Retina (tissue), 1 donor: ENCODE measurements at places on chromosomes 2 and 18.

DNA sequence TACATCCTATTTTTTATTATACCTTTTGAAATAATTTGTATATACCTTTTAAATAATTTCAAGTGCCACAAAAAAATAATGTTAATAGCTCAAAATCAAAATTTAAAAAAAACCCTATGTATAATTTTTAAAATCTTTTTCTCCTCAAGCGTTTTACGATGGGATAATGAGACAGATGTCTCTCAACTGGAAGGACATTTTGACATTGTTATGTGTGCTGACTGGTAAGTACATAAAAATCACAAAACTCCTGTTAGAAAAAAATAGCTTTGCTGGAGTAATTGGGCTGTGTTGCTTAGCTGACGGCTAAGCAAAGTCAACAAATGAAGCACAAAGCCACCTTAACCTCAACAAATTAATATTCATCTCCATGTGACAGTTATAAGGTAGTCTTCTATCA, 198.0 kb upstream of the SIX3 start:
- no peak for DNase-seq

- DNase-seq = no peak
Observed at GRCh38 chr18:45958730-45959129, 8.4 kb downstream of the EPG5 start.

DNA sequence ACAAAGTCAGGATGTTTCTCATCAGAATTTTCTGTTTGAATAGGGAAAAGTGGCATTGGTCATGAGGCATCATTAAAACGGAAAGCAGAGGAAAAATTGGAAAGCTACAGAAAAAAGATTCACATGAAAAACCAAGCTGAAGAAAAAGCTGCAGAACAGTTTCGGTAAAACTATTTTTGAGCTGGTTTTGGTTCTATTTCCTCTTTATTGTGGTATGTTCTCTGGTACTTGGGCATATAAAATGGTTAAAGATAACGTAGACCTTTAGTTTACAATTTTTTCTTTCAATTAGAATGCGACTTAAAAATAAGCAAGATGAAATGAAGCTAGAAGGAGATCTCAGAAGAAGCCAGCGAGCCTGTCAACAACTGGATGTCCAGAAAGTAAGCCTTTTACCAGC, 7.6 kb downstream of the GPATCH11 start:
- DNase-seq = no peak

DNA sequence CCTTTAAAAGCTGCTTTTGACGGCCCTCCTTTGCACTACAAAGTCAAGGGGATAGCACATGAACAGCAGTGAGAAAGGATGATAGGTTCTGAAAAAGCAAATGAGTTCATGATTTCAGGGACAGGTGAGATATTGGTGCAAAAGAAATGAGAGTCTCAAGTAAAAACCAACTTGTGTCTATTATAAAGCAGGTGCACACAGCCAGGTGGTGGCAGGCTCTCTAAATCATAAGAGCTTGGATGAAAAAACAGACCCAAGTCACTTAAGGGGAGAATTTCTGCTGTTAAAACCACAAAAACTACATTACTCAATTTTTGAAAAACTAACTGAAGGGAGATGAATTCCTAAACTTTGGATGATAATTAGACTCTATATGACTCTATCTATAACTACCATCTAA, 201.5 kb downstream of the SP3 start:
- no peak for DNase-seq

GRCh38 chr2:134250840-134251461, 2.9 kb upstream of the MGAT5 start:
- no peak for DNase-seq

DNA sequence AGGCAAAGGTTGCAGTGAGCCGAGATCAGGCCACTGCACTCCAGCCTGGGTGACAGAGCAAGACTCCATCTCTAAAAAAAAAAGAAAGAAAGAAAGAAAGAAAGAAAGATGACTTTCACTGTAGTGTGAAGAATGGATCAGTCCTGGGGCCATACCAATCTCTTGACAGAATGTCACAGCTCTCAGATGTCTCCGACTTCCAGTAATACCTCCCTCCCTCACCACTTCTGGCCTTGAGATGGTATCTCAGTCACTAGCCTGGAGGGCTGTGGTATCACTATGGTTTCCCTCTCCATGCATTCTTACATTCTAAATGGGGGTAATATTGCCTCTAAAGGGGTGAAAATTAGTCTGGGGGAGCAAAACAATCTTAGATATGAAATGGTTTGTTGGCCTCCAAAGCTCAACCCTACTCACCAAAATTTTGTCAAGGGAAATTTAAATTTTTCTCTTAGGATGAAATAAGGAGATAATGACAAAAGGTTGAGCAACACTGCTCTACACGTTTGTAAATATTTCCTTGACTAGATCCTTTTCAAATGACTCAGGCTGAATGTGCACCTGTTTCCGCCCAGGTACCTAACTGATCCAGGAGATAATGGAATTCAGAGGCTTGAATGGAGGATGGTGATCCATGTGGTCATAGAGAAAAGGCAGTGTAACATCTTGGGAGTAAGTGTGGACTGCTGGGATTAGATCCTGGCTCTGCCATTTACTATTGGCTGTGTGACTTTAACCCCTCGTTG, 19.9 kb upstream of the SPRED2 start:
- DNase-seq = no peak

- no peak for DNase-seq
Observed at GRCh38 chr2:106314444-106314843, 120.3 kb upstream of the UXS1 start.

GRCh38 chr2:191020221-191020741, 6.3 kb upstream of the STAT1 start:
- DNase-seq = peak; percentile 98
